ENCODE measurements at places on chromosomes 3 and 15.
A peak's percentile ranks its signal among the peaks of the same experiment; 100 is the strongest.

DNA sequence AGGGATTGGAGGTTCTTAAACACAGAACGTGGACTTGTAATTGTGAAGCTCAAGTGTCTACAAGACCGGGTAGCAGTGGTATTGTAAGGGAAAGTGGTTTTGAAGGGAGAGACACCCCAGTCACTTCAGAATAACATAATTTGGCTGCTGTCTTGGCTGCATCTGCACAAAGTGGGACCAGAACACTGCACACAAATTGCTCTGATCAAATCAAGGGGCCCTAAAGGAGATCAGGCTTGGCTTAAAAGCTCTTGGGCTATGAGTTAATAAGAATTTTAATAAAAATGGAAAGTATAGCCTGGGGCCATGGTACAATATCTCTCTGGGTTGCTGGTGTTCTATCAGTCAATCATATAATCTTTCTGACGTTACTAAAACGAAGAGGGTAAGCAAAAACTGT lies 356.1 kb upstream of the ICE2 start:
- DNase-seq, result no peak

DNA sequence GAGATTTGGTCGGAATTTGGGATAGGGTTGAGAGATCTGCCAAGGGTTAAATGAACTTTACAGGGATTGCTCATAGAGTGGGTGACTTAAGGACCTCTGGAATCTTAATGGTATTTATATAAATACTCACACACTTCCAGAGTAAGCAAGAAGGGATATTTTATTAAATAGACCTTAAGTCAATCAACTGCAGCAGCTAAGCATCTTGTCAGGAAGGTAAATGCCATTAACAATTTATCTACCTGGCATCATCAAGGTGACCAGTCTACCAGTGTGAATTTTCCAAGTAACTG lies 123.9 kb downstream of the FEZF2 start:
- DNase-seq, result no peak

GRCh38 chr3:71724584-71725270 lies 475 bp downstream of the EIF4E3 start:
- DNase-seq, result peak; percentile 34

DNA sequence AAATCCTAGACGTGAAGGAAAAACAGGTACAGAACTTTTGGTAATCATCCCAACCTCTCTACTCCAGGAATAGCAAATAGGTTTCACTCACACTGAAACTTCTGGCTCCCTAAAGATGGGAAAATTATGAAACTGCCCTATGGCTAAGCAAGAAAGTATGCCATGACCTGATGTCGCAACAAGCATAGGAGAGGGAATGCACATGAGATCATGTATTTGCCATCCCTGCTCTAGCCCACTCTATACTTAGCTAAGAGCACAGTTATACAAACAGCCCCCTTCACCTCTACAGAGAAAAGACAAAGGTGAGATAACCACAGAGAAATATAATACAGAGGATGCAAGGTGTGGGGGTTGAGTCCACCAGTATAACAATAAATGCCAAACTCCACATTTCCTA lies 102.7 kb downstream of the TBC1D5 start:
- DNase-seq, result no peak

DNA sequence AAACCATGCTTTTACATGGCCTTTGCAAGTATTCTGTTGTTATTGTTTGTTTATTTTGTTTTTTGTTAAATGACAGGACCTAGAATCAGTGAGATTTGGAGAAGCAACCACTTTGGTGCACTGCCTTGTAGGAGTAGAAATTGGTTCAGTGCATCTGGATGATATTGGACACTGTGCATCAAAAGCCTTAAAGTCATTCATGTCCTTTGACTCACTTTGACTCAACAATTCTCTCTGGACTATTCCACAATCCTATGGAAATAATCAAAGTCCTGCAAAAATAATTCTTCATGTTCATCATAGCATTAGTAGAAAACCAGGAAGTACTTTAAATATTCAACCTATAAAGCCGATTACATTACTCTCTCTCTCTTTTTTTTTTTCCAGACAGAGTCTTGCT lies 224.8 kb downstream of the ABHD5 start:
- no peak for DNase-seq

GRCh38 chr3:193780810-193781478 lies 187.9 kb downstream of the OPA1 start:
- DNase-seq, result peak; percentile 38

DNA sequence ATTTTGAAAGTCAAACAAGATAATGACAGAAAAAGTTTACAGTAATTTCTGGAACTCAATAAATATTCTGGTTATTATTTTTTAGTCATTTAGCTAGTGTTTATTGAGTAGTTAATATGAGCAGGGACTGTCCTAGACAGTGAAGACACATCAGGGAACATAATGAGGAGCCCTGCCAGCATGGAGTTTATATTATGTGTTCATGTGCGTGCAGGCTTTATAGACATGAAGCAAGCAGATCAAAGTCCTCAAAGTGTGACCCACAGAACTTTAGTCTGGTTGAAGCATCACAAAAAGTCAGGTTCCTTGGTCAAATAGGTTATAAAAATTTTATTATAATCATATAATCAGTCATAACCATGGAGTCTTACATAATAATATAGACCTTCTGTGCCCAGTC lies 289.3 kb downstream of the CLSTN2 start:
- DNase-seq, result no peak

DNA sequence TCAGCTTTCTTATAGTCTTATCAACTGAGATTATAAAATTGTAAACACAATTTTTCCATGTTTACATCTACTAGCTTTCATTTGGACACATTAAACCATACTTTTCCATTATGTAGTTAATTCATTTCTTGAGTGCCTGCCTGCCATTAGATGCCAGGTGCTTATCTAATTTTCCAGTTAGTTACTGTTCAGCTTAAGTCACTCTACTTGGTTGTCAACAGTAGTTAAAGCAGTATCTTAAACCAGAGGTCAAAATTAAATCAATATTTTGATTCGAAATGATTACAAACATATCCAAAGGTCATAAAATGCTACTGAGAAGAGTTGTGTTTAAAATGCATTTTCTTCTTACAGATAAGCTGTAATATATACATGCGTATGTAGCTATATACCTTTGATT lies 56.2 kb upstream of the UBP1 start:
- DNase-seq, result no peak

DNA sequence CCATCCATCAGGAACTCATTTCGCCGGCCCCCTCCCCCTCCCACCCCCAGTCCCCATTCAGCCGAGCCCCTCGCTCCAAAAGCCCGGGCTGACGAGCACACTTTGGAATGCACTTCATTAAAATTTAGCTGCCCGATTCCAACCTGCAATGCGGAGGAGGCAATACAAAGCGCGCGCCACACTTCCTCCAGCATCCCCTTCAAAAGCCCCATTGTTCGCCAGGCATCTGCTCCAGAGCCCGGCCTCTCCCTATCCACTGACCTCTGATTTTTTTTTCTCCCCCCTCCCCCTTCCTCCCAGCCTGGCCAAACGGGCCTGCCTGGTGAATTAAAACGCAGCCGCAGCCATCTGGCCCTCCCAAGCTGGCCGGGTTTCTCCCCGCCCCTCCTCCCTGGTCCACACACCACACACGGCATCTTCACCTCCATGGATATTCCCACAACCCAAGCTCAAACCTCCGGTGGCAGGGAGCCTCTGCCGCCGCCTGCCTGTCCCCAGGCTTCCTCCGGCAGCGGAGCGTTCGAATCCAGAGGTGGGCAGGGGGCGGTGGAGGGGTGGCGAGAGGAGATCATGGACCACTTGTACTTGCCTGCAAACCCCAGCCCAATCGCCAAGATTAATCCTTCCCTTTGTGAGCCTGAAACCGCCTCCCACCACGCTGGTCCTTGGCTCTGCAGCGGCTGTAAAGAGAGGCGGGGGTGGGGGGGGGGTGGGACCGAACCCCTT lies 441.3 kb downstream of the MAGI1 start:
- DNase-seq, result no peak

GRCh38 chr3:88661433-88661824 lies 446.0 kb upstream of the EPHA3 start:
- DNase-seq, result no peak

DNA sequence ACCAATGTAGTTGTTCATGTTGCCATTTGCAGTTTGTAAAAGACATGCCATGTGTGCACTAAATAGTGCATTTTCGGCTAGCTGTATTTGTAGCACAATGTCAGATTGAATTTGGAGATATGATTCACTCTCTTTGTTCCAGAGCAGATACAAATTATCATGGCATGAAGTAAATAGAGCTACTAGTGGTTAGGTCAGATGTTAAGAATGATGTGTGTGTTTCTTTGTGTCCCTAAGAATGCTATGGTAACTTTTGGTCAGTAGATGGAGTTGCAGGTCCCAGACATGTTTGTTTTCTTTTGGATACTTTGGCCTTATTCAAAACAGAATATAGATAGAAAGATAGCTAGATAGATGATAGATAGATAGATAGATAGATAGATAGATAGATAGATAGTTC lies 595.8 kb downstream of the NLGN1 start:
- DNase-seq, result no peak

GRCh38 chr3:165895919-165896318 lies 58.7 kb upstream of the BCHE start:
- no peak for DNase-seq

GRCh38 chr15:66628976-66629723 lies 63.4 kb upstream of the LCTL start:
- DNase-seq, result no peak

DNA sequence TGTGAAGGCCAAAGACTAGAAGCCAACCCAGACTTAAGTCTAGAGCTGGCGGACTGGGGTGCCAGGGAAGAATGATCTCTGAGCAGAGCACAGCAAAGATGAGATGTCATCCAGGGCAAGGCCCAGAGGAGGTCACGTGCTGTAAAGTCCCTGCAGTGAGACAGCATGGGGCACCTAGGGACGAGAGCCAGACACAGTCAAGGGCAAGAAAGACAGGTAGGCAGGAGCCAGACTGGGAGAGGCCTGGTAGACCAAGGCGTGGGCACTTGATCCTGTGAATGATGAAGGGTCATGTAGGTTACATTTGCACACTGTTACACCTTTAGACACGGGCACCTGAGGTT lies 379.7 kb upstream of the PROK2 start:
- DNase-seq, result peak; percentile 42

- peak; percentile 42 for DNase-seq
Measured at GRCh38 chr15:43285609-43286037, 18.9 kb upstream of the TGM5 start.

- DNase-seq, result no peak
Measured at GRCh38 chr15:80601256-80601655, 93.9 kb upstream of the ABHD17C start.

DNA sequence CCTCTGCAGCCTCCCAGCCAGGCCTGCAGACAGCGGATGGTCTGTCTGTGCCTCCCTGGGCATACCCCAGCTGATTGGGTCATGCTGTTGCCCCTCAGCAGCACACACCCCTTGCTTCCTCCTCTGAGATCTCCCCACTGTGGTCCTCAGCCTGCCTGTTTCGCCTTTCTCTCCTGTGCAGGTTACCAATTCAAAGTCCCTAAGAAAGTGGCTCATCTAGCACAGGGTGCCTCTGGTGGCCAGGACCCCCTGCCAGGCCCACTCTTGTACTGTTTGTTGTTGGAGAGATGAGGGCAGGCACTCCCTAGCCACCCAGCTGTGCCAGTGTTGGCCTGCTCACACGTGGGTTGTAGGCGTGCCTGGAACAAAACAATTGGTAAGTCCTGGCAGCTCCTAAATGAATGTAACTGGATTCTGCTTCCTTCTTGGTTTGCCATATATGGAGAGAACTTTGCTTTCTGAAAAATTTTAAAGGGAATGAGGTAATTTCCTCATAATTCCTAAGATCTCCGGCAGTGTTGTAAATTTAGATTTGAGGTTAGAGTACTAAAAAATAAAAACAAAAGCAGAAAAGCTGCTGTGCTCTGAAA lies 213.2 kb upstream of the IL12A start:
- no peak for DNase-seq

GRCh38 chr3:78174821-78175220 lies 1134.9 kb downstream of the ROBO2 start:
- no peak for DNase-seq

GRCh38 chr3:22585504-22585903 lies 617.6 kb upstream of the UBE2E2 start:
- DNase-seq, result no peak

GRCh38 chr3:47714606-47715005 lies 67.1 kb downstream of the SMARCC1 start:
- DNase-seq, result no peak

DNA sequence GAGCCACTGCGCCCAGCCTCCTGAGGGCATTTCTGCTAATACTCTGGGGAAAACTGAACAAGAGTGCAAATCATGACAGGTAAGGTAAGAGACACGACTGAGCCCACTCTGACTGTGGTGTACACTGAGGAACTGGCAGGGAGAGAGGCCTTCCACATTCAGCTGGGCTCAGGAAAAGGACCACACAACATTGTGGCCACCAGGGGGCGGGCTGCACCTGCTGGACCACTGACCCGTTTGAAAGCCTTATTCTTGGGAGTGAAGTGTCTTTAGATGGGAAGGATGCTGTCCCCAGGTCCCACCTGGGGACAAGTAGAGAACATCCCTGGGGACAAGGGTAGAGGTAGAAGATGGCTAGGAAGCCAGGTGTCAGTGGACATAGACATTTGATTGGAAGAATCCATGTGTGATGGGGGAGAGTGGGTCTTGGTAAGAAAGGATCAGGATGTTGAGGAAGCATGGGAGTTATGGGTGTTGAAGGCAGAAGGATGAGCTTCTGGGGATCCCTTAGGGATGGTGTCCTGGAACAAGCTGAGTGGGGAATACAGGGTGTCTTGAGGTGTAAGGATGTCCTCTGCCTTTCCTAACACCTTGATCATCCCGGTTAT lies 6.2 kb upstream of the CTDSPL start:
- peak; percentile 35 for DNase-seq

GRCh38 chr3:24156466-24156865 lies 211.4 kb downstream of the NR1D2 start:
- no peak for DNase-seq

- DNase-seq, result no peak
Measured at GRCh38 chr15:65343374-65343981, 34.3 kb downstream of the IGDCC3 start.

DNA sequence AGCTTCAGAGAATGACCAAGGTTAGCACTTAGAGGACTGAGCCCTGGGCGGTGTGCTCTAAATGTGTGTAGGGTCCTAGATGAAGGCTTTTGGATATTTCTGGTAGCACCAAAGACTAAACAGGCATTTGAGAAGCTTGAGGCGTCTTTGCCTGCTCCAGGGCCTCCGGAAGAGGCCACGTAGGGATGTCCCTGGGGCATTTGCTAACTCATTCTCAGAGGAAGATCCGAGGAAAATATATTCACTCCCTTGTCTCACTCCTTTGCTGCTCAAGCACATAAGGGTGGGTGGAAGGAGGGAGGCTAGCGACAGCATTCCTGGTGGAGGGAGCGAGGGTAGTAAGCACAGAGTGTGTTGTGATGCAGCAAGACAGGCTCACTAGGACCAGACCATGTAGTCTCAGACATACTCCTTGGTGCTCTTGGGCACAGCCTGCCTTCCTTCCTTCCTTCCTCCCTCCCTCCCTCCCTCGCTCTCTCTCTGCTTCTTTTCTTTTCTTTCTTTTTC lies 38.5 kb upstream of the XCR1 start:
- no peak for DNase-seq

- no peak for DNase-seq
Measured at GRCh38 chr3:64266983-64267382, 41.7 kb upstream of the PRICKLE2 start.
